COR-L47 (cell line): ENCODE measurements at places on chromosomes 2 and 18.

GRCh38 chr2:101818531-101819451 is 121.3 kb downstream of the MAP4K4 start:
- no peak for DNase-seq

GRCh38 chr2:54226260-54226659 is 29.8 kb downstream of the TSPYL6 start:
- DNase-seq, result no peak

DNA sequence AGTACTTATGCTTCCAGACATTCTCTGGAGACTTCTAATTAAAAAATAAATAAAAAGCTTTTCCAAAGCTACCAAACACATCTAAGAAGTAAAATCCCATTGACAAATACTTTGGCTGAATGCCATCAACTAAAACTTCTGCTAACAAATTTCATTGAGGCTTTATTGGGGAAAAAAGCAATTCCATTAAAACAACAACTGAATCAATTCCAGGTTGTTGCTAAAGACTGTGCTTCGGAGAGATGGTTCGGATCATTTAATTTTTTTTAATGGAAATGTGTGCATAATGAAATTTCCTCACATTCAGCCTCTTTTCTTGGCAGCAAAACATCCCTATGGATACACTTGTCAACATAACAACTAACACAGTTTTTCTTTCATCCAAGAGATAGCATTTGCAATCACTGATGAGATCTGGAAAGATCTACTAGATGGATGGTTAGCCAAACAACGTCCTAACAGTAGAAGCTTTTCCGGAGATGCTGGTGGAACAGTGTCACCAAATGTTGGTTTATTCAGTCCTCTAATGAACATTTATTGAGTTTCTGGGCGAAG is 446.1 kb upstream of the FAM98A start:
- DNase-seq, result no peak

DNA sequence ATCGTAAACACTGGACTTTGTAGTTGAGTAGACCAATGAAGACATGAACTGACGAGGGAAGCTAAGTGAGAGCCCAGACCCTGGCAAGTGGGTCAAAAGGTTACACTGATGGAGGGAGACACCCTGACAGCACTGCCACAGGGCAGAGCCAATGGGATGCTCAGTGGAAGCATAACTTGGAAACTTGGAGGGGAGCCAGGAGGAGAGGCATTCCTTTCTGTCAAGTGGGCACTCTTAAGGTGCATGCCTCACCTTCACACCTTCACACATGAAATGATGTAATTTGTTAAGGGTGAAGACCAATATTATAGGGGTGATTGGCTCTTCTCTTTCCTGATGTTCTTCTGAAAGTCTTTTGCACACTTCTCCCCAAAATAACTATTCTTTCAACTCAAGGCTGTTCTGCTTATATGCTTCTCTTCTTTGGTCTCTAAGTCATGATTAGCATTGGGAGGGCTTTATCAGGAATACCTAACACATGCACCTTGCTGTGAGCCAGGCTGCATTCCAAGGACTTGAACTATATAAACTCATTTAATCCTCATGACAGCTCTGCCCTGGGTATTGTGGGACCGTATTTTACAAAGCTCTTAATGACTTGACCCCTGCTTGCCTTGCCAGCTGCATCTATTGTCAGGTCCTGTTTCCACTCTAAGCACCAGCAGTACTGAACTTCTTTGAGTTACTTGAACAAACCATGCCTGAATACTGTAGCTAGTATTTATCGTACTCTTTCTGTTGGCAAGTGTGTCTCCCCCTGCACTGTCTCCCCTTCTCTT is 19.0 kb downstream of the RPL37A start:
- no peak for DNase-seq

DNA sequence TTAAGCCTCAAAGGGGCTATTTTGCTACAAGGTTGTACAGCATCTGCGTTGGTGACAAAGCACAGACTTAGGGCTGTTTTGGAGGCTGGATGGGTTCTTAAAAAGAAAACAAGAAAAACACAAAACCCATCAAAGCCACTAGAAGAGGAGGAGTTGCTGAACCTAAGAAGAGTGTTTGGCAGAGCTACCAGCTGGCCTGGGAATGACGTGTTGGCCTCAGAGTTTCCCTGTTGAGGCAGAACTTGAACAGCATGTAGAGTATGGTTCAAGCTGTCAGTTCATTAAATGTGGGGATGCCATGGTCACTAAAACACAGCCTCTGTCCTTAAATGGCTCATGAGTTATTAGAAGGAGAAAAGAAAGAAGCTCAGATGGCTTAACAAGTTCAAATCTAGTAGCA is 162.5 kb downstream of the TTC32 start:
- no peak for DNase-seq

GRCh38 chr2:136530146-136530545 is 235.2 kb upstream of the THSD7B start:
- no peak for DNase-seq

- no peak for DNase-seq
These were observed 42.8 kb upstream of the MAL start for GRCh38 chr2:94982675-94983074.

DNA sequence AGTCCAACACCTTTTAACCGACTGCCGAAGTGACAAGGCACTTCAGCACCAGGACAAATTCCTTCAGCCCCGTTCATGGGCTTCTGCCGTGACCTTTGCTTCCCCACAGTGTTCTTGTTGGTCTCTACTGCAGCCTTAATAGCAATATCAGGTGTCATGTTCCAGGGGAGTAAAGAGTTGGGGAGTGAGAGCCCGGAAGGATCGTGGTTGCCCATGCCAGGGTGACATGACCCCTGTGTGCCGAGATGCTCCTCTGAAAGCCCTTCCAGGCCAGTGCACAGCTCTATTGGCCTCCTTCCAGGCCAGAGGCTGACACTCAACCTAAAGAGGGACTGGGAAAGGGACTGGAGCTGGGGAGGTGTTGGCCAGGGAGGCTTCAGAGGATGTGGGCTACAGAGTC is 279.2 kb downstream of the CYRIA start:
- DNase-seq, result no peak

GRCh38 chr2:6864231-6864754 is 1.4 kb downstream of the CMPK2 start:
- no peak for DNase-seq

GRCh38 chr18:78650926-78651325 is 328.7 kb upstream of the SALL3 start:
- DNase-seq, result no peak

- no peak for DNase-seq
These were observed 61.3 kb downstream of the EFEMP1 start for GRCh38 chr2:55862246-55862645.

DNA sequence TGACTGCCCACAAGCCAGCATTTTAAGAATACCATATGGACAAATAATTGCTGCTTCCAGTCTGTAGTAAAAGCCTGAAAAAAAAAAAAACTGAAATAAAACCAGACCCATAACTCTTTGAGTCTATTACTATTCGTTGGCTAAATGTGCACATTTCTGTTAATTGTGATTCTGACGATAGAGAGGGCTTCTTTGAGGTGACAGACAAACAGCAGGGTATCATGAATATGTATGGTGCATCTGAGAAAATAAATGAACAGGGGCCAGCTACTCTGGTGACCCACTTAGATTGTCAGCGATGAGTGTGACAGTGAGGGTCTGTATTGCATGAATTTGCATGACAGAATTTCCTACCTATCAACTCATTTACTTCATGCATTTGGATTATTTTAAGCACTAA is 427.8 kb upstream of the SOX11 start:
- DNase-seq, result no peak

GRCh38 chr18:76363436-76364120 is 131.5 kb downstream of the ZNF516 start:
- DNase-seq, result no peak

DNA sequence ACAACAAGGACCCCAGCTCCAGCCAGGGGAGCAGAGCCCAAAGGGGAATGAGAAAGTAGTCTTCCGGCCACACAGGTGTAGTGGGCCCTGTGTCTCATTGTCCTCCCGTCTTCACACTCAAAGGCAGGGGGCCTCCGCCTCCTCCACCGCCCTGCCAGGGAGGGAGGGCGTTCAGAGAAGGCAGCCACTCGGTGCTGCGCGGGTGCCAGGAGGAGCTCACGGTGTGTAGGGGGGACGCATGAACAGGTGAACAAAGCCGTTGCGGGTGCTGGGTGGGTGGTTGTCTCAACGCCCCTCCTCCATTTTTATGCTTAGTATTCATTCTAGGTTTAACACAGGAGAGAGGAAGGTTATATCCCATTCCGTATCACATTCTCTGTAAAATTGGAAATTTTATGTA is 36.7 kb downstream of the SH3BP4 start:
- DNase-seq, result no peak
